ENCODE measurements at places on chromosomes 4 and X. TPM values are rescaled to one million over a fixed set of nuclear protein-coding genes. Genes with fewer than 3 reads are reported as not detected.

- DNase-seq, result no peak
These were observed 417.4 kb upstream of the FAT1 start for GRCh38 chr4:187141101-187141500.

- DNase-seq, result peak; percentile 89
These were observed 78.8 kb downstream of the RLIM start for GRCh38 chrX:74535408-74536151.

- DNase-seq, result no peak
These were observed 274.4 kb upstream of the VCX start for GRCh38 chrX:7568597-7568996.

DNA sequence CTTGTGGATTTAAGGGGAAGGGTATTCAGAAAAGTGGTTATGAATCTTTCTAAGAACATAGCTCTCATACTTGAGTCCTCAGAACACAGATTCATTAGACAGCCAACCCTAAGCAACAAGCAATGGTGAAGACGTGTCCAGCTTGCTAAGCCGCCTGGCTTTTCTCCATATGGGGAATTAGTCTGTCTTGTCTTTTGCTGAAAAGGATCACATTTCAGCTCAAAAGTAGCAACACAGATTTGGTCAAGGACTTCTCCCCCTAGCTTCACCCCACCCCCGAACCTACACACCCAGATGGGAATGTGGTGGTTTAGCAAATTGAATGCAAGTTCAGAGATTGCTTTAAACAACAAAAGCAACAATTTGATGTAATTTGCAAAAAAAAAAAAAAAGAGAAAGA, 103.3 kb upstream of the RASGEF1B start:
- DNase-seq, result no peak

DNA sequence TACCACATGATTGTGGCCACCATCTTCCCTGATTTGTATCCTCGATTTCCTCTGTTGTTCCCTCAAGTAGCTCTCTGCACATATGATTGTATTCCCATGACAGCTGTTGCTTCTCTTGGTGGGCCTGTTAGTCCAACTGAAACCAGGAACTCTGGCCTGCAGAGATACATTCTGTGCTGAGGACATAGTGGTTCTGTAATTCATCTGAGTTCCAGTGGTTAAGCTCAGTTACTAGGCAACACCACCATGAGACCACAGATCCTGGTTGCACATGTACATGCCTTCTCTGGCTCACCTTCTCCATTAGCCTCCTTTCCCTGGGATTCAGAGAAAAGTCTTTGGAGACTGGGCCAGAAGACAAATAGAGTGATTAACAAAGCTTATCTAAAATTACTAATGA, 172.1 kb upstream of the SLC7A11 start:
- no peak for DNase-seq

- DNase-seq, result no peak
These were observed 1.1 kb downstream of the PCDH19 start for GRCh38 chrX:100408713-100409609.

GRCh38 chrX:21972721-21973120, 32.2 kb downstream of the SMS start:
- no peak for DNase-seq

GRCh38 chrX:75748431-75748830, 36.6 kb downstream of the MAGEE2 start:
- DNase-seq, result no peak

DNA sequence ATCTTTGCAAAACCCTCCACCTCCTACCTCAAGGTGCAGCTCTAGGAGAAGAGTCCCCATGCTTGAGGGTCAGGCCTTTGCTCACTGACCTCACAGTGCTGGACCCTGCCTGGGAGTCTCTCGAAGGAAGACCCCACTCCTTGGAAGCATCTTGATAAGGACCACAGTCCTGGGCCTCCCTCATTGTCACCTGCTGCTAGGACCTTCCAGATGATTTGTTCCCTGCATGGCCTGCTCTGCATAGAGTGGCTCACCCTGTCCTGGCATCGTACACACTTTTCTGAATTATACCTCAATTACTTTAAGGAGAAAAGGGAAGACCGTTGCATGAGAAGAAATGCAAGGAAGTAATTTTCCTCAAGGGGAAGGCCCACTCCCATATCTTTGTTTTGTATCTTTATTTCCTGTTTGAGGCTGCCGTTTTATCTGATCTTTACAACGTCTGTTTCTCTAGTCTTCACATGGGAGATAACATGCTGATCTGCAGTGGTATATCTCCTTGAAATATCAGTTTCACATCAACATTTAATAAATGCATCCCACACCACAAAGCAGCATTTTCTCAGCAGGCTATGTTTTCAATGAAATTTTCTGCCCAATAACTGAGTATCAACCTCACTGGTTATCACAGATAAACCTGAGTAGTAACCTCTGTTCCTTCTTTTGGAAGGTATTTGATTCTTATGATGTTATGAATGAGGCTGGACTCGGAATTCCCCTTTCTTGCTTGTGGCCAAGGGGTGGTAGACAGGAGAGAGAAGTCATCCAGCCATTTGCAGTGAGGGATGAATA, 15.0 kb upstream of the AKAP17A start:
- DNase-seq, result no peak

Gene GPR101
- not detected for total RNA-seq

Gene NSUN7
- 16.3 TPM for total RNA-seq

Gene CLNK
- total RNA-seq, result 0.30 TPM

All from aorta (tissue), 5 donors.